ENCODE measurements at places on chromosomes 13 and 19. TPM values are rescaled to one million over a fixed set of nuclear protein-coding genes. Genes with fewer than 3 reads are reported as not detected.

DNA sequence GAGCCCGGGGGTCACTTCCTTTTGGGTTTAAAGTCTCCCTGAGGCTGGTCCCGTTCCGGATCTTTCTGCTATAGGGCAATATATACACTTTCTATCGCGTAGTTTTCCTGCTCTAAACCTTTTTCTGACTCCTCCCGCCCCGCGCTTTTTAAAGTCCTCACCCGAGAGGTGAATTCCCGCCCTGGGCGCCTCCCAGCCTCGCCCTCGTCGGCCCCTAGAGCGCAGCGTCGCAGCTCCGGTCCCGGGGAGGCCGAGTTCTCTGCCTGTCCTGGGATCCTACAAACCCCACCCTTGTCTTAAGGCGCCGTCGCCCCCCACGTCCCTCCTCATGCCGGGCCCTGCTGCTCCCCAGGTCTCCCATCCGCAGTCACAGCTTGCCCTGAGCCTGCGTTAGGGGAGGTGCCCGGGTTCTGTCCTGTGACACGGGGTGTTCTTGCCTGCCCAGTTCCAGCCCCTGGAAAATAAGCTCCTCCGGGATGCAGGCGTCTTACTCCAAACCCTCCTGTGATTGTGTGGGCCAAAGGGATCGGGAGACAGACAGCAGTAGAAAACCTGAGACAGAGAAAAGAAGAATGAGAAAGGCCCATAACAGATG lies 491 bp downstream of the ZNF525 start:
- no peak for DNase-seq

- DNase-seq = no peak
Measured at GRCh38 chr19:50793558-50794065, 3.4 kb downstream of the ACP4 start.

- DNase-seq = no peak
Measured at GRCh38 chr19:5099701-5100221, 130.8 kb downstream of the KDM4B start.

GRCh38 chr13:101514695-101515275 lies 62.3 kb downstream of the ITGBL1 start:
- DNase-seq = peak; percentile 61

- DNase-seq = peak; percentile 19
Measured at GRCh38 chr13:73169971-73170370, 111.2 kb downstream of the KLF5 start.

ZNF570 gene
- total RNA-seq = 4.4 TPM

OR7C1 gene
- total RNA-seq = under 0.01 TPM

UBL3 gene
- total RNA-seq = 19.8 TPM

All from bronchial epithelial cell (primary cell).